ENCODE measurements at places on chromosomes 6 and 20. TPM values are rescaled to one million over a fixed set of nuclear protein-coding genes. Genes with fewer than 3 reads are reported as not detected.

GRCh38 chr6:112909781-112910180, 562.7 kb downstream of the RFPL4B start:
- DNase-seq = no peak

BNIP5 gene
- total RNA-seq = not detected

- DNase-seq = no peak
Measured at GRCh38 chr6:33021917-33022316, 12.5 kb upstream of the HLA-DOA start.

DNA sequence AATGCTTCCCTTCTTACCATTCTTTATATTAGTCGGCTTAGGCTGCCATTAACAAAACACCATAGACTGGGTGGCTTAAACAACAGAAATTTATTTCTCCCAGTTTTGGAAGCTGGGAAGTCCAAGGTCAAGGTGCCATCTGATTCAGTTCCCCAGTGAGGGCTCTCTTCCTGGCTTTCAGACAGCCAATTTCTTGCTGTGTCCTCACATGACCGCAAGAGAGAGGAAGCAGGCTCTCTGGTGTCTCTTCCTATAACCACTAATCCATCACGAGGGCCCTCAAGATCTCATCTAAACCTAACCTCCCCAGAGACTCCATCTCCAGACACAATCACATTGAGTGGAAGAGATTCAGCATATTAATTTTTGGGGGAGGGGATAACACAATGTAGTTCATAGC, 193.0 kb upstream of the SGK1 start:
- no peak for DNase-seq

DNA sequence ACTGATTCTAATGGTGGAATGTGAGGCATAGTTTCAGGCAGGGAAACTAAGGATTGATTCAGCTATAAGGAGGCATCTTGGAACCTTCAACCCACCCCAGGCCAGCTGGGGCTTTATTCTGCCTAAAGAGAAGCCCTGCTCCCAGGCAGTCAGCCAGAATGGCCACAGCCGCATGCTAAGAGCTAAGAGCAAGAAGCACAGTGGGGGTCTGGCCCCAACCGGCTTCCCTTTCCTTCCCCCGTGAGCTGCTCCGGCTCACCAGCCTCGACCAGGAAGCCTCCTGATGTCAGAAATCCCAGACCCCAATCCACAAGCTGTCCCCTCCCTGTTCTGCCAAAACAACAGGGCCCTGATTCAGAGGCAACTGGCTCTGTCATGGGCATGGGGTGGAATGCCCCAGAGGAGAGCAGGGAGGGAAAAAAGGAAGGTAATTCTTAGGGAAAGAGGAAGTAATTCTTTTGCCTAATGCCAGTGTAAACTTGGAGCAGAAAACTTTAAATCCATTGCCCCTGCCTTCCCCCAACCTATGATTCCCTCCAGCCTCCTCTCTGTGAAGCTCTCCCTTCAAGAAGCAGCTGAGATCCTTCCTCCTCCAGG, 6.9 kb downstream of the GRM4 start:
- DNase-seq = no peak

GRCh38 chr6:18036781-18037180, 49.3 kb upstream of the KIF13A start:
- no peak for DNase-seq

GRCh38 chr6:15906420-15907016, 222.4 kb upstream of the MYLIP start:
- DNase-seq = no peak

DNA sequence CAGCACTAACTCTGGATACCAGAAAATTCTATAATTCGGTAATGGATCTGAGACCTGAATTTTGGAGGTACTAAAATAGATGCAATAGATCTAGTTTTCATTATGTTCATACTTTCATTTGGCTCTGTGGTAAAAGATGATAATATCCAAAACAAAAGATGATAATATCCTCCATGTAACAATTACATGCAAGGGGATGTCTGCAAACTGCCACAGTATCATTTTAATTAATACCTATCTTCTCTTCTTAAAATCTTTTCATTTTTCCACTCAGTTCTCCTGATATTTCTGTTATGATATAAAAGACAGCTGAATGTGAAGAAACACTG, 15.6 kb downstream of the BTN2A1 start:
- DNase-seq = no peak

SLC35F1 gene
- total RNA-seq = 0.07 TPM

- DNase-seq = no peak
Measured at GRCh38 chr6:170461556-170462365, 91.3 kb downstream of the PSMB1 start.

GRCh38 chr6:150813319-150813992, 52.0 kb upstream of the MTHFD1L start:
- DNase-seq = peak; percentile 92

GINS1 gene
- 30.4 TPM for total RNA-seq

DNA sequence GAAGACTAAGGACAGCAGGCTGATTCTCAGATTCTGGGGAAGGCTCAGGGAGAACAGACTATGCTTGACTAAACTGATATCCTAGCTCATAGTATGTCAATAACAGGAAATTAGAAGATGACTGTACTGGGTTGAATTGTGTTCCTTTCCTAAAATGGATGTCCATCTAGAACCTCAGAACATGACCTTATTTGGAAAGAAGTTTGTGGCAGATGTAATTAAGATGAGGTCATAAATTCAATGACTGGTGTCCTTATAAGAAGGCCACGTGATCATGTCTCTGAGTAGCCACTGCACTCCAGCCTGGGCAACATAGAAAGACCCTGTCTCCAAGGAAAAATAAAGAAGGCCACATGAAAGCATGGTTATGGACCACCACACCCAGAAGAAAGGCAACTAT, 113.9 kb upstream of the STMND1 start:
- no peak for DNase-seq

DNA sequence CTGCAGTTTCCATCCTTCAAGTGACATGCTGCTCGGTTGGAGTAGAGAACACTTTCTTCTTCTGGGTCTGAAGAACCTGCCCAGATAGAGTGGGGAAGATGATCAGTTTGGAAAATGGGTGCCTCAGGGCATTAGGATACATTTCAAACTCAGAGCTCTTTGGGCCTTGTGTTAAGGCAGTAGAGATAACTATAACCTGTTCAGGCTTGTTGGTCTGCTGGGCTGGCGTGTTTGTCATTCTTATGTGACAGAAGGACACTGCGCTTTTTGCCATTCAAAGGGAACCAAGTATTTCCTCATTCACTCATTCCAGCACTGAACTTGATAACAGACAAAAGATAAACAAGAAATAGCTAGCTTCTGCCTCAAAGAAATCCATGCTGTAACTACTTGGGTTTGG, 3.8 kb downstream of the TOMM34 start:
- no peak for DNase-seq

DNA sequence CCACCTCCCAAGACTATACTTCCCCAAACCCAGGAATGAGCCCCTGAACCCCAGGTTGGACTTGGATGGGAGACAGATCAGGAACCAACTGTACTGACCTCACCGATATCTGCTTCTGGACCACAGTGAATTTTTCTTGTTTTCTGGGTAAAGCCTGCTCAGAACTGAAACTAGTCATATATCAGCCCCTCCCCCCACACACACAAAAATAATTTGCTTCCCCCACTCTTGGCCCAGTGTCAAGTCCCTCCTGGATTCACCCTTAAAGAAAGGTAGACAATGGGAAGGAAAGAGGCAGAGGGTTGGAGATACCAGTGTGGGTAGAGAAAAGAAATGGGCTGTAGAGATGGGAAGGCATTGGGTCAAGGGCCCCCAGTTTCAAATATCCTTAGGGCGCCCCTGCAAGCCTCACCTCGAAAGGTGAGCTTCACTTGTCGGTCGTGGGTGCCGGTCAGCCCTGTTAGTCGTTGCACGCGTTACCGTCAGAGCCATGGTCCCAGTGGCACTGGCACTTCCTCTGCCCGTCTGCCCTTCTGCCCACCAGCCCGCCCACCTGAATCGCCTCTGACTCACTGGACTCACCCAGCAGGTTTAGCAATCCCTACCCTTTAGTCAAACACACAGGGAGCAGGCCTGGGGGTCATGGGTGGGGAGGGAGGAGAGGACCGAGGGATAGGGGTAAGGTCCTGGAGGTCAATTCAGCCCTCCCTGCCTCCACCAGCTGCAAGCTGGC, 8.5 kb upstream of the SPAG4 start:
- DNase-seq = no peak

GRCh38 chr6:150924808-150925589, 59.5 kb downstream of the MTHFD1L start:
- DNase-seq = no peak

GRCh38 chr6:9204171-9204570, 768.8 kb upstream of the SLC35B3 start:
- DNase-seq = peak; percentile 56

DNA sequence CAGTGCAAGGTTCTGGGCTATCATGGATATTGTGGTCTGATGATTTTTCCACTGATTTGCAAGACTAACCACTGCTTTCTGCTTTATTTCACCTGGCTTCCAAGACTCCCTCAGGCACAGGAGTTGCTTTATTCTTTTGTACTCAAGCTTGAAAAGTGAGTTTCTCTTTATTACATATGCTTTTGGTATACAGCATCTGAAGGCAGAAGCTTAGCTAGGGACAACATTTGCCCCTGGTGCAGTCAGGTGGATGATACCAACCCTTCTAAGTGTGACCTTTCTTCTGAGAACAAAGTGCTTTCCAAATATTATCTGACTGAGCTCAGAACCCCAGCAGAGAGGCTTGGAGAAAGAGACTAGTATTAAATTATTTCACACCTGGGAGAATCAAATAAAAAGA, 94.0 kb upstream of the PHACTR1 start:
- no peak for DNase-seq

DNA sequence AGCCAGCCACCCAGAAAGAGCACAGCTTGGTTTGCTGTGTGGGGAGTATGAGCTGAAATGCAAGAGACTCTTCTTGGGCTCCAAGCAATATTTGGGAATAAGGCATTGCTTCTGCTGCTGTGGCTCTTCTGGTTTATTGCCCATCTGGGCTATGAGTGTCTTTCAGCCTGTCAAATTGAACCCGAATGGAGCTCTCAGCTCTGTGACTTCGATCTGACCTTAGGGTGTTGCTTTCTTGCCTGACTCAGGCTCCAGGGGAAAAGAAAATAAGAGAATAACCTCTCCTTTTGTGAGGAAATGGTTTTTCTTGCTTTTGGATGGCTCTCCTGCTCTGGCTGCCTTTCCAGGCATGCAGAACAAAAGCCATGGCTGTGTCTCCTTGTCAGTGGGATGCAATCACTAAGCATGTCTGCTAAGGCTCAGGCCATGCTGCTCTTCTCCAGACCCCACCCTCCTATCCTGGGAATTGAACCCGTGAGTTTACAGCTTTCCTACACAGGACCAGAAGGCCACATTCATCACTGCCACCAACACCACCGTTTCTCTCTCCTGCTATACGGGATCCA, 169.4 kb upstream of the JAG1 start:
- no peak for DNase-seq

DNA sequence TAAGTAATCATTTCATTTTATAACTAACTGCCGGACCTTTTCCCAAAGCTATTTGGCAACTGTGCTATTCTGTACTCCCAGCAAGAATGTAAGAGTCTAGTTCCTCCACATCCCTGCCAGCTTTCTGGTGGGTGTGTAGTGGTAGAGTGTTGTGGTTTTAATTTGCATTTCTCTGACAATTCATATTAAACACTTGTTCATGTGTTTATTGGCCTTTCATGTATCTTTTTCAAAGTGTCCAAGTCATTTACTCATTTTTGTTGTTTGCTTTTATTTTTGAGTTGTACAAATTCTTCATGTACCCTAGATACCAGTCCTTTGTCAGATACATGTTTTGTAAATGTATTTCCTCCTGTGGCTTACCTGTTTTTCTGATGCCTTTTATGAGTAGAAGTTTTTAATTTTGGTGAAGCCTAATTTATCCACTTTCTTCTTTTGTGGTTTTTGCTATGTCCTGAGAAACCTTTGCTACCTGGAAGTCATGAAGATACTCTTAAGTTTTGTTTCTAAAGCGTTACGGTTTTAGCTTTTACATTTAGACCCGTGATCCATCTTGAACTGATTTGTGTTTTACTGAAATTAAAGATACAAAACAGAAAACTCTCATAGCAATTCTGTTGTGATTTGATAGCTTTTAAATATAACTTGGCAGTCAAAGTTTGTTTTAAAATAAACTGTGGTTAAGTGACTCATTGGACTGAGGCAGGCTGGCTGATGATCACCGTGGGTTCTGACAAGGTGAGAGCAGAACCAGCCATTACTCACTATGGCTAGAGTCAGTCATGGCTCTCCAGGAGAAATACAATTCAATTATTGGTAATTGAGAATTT, 8.0 kb downstream of the MYLIP start:
- DNase-seq = peak; percentile 21

DNA sequence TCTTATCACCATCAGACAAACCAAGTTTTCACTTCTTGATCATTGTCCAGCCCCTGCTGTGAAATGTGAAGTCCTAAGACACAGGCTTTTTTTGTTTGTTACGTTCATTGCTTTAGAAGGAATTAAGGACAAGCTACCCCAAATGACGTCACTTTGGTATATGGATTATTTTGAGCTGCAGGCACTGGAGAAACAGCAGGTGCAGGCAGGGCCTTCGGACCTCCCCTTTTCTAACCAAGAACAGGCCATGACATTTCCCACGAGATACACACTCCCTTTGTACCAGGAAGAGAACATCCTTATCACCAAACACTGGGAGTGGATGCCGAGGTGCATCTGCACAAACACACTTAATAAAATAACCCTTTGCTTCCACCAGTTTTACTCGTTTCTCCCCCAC, 418.0 kb upstream of the SULF2 start:
- no peak for DNase-seq

- no peak for DNase-seq
Measured at GRCh38 chr6:24849713-24850112, 51.0 kb upstream of the ARMH2 start.

GRCh38 chr6:35415065-35415891, 36.9 kb upstream of the FANCE start:
- DNase-seq = no peak

GRCh38 chr6:163626073-163626867, 211.8 kb downstream of the QKI start:
- DNase-seq = no peak

DNA sequence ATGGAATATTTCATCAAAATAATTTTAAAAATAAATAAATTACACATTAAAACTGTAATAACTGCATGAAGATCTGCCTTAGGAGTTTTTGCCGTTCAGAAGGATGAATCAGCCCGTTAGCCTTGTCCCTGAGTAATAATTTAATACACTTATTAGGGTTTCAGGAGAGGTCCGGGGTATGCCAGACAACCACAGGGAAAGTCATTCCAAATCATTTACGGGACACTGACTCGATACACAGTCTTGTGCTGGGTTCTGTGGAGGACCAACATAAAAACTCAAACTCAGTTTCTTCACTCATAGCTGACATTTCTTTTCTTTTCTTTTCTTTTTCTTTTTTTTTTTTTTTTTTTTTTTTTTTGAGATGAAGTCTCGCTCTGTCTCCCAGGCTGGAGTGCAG, 735 bp upstream of the LY6G6F start:
- no peak for DNase-seq

Measured in HCT116 (cell line).